ENCODE measurements at places on chromosomes 1 and 21.

DNA sequence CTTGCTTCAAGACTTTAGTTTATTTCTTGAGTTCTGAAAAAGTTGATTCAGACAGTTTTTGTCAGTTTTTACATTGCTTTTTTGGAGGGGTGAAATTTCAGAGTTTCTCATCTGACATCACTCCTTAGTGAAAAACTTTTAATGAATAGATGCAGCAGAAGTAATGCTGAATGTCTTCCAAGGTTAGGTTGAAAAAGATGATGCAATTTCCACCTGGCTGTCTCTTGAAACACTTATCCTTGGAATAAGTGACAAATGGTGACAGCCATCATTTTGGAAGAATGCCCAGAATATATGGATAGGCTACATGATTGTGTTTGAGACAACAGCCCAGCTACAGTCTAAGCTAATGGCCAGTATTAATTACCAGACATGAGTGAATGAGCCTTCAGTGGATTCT, 140.8 kb downstream of the ZNF644 start:
- DNase-seq = no peak

DNA sequence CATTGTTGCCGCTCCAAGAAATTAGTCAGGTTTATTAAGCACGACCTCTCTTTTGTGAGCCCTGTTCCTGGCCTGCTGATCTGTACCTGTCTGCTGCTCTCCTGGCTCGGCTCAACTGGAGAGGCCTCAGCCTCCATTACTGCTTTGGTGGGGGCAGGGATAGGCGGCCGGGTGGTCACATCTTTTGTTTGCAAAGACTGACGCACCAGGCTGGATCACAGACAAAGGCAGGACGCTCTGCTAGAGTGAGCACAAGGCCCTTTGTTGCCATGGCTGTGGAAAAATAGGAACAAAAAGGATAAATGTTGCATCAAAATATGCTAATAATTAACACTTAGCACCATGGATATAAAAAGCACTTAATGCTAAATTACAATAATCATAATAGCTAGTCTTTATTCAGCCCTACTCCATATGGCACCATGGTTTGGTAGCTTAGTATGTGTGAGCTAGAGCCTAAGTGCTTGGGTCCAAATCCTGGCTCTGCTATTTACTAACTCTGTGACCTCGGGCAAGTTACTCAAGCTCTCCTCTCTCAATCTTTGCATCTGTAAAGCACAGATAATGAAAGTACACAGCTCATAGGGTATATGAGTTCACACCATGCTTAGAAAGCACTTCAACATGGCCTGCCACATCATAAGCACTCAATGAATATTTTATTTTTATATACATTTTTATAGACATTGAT, 28.9 kb upstream of the HPDL start:
- DNase-seq = no peak

DNA sequence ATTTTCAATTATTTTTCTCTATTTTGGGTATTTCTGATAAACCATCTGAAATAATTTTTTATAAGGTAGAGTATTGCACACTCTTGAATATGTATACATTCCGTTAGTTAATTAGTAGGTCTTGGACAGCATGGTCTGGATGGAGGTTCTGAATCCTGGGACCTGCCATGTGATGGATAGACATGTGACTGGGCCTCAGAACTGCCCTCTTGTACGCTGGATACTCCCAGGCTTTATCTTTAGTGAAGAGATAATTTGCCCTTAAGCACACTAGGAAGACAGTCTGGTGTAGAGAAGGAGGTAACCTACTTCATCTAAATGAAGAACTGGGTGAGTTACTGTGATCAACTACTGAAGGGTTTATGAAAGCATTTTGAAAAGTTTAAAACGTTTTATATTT, 48.9 kb downstream of the CNIH3 start:
- no peak for DNase-seq

- DNase-seq = no peak
Observed at GRCh38 chr1:186807163-186807562, 21.6 kb upstream of the PLA2G4A start.

- no peak for DNase-seq
Observed at GRCh38 chr1:232421143-232421796, 208.7 kb downstream of the SIPA1L2 start.

DNA sequence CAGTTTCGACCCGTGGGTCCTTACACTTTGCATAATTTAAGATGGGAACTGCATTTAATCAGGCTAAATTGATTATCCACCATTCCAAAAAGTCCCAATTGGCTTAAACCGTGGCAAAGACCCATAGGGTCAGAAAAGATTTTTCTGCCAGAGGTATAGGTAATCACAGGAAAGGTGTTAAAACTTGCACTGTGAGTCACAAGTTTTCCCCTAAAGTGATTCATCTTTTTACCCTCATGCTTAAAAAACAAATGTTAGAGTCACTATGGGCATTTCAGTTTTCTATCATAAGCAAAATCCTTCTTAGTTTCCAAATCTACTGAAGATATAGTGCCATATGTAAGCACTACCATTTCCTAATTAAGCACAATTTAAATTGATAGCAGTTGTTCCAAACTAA, 1079.8 kb downstream of the ADGRL2 start:
- no peak for DNase-seq

GRCh38 chr1:44531785-44532566, 126.9 kb downstream of the RNF220 start:
- peak; percentile 7 for DNase-seq

- no peak for DNase-seq
Observed at GRCh38 chr1:230064283-230064682, 2.8 kb upstream of the GALNT2 start.

GRCh38 chr1:29397981-29398380, 161.7 kb downstream of the PTPRU start:
- DNase-seq = no peak

DNA sequence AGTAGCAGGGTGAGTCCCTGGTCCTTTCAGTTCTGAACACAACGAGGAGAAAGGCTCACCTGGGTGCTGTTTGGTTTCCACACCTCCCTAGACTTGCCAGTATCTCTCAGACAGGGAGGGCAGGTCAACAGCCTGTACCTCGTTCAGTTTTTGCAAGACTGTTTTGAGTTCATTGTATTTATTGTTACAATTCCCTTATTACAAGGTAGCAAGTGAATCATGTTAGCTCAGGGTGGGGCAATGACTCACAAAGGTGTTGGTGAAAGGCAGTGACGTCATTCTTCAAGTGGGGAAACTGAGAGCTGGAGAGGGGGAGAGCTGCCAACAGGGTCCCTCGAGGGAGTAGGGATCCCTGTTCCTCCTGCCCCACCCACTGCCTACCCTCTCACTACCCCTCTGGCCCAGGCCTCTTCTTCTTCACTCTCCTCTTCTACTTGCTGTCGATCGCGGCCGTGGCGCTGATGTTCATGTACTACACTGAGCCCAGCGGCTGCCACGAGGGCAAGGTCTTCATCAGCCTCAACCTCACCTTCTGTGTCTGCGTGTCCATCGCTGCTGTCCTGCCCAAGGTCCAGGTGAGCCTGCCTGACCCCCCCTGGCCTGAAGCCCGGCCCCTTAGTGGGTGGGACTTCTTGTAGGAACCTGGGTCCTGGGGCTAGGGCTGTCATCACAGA, 13.4 kb downstream of the SERINC2 start:
- no peak for DNase-seq

GRCh38 chr1:59295618-59296017, 1.3 kb upstream of the FGGY start:
- no peak for DNase-seq
